ENCODE measurements at places on chromosomes 1 and 21. TPM values are rescaled to one million over a fixed set of nuclear protein-coding genes. Genes with fewer than 3 reads are reported as not detected.

DNA sequence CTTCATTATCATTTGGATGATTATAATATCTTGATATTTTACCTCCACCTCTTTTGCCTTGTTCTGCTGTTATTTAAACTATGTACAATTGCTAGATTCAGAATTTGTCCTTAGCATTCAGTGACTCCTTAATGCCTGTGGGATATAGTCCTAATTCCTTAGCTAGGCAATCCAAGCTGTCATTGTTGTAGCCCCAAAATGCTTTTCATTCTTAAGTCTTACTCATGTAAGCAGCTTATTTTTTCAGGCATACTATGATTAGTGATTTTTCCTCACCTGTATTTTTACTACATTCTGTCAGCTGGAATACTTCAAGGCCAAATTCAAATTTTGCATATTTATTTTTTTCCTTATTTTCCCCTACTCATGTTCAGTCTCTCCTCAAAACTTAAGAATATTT, 13.4 kb downstream of the PKN2 start:
- DNase-seq, result no peak

Gene CDC42BPA
- 37.2 TPM for total RNA-seq

DNA sequence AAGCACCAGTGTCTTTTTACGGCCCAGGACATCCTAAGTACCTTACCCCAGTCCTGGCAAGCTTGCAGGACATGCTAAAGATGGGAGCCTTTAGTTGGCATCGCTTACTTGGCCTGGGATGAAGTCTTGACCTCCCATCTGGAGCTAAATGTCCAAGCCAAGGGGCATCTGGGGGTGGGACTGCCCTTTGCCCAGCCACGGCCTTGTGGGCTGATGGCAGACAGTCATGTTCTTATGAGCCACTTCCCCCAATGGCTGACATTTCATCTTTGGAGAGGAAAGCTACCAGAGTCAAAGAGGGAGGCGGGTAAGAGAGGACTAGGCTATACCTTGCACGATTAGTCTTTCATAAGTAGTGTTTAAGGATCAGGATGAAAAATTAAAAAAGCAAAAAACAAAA, 32.2 kb downstream of the OPTC start:
- DNase-seq, result no peak

DNA sequence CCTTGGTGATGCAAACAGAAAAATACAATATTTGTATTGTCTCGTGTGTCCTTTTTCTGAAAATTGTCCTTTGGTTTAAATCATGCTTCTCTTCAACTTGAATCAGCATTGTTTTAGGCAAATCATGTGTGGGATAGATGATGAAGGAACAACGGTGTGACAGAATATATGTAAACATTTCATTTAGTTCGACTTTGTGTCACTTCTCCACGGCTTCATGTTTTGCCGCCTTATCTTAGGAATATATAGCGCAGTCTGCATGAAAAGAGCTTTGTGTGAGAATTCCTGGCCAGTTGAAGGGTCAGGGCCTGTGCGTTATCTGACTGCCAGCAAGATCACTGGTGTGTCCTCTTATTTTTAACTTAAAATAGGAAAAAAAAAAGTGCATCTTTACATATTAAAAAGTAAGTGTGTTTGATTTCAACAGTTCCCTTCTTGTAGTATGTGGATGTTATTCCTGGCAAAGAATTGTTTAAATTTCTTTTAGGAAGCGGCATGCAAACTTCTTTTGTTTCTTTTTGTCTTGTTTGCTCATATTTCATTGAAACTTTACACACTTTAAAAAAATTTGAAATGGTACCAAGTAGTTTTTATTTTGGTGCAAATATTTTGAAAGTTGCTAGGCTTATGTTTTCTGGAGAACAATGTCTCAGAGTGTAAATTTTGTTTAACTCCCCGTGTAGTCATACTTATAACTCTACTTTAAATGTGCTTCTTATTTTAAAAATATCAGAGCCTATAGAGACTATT, 465.2 kb downstream of the USP25 start:
- DNase-seq, result no peak

Gene CHIT1
- total RNA-seq, result 0.51 TPM

DNA sequence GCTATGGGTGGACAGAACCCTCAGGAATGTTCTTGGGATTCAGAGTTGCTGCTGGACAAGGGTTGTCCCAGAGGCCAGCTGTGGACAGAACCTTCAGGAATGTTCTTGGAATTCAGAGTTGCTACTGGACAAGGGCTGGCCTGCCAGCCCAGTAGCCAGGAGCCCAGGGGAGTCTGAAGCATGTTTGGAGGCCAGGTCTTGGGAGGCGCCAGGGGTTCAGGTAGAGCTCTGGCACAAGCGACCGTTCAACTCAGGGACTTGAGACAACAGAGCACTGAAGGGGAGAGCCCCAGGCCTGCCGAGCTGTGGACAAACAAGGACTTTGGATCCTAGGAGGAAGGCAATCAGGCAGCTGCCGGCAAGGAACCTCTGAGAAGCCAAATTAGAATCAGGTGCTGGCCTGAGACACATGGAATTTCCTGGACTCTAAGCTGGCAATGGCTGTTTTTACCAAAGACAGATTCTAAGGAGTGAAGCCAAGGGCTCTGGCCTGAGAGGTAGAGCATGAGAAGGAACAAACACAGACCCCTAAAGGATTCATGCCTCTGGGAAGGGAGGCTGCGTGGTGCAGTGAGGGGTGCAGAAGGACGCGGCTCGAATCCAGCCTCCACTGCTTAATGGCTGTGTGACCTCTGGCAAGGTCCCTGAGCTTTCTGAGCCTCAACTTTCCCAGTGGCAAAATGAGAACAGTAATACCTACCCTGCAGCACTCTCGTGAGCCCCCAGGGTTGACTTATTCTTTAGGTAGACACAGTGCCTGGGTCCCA, 13.4 kb downstream of the PLA2G5 start:
- DNase-seq, result no peak

Gene AK5
- 0.51 TPM for total RNA-seq

GRCh38 chr21:33109574-33110339, 39.8 kb downstream of the OLIG1 start:
- DNase-seq, result peak; percentile 67

Gene ARTN
- total RNA-seq, result 0.49 TPM

Gene SPRR2F
- total RNA-seq, result not detected

Gene VANGL2
- total RNA-seq, result 2.0 TPM

Gene NEK2
- total RNA-seq, result 0.32 TPM

- DNase-seq, result no peak
Measured at GRCh38 chr1:233707153-233707879, 93.4 kb downstream of the KCNK1 start.

- no peak for DNase-seq
Measured at GRCh38 chr1:15723631-15724246, 12.3 kb upstream of the SLC25A34 start.

GRCh38 chr1:59034925-59035324, 251.1 kb upstream of the JUN start:
- no peak for DNase-seq

All from Right ventricle myocardium inferior (tissue), 1 donor.